ENCODE measurements at places on chromosomes 4 and X.

DNA sequence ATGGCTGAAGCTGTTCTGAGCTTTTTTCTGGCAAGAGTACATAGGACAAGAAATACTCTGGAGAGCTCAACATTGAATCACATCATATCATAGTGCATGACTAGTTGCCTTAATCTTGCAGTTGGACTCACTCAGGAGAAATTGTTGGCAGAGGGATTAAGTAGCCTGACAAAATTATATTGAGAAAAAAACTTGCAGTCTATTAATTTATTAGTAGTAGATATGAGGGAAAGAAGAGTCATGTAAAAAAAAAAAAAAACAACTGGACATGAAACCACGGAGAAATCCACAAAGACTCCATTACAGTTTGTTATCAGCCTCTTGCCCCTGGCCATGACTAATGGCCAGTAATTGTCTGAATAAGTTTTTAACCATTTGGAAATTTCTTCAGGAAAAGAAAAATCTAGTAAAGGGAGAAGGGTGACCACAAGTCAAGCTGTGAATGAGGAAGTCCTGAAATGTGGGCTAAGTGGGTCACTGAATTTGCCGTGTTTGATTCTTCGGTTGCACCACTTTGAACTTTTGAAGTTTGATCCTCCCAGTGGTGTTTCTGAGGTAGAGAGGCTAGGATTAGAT is 45.6 kb downstream of the FHL1 start:
- DNase-seq, result no peak

GRCh38 chr4:120718979-120719566 is 203.5 kb downstream of the PRDM5 start:
- DNase-seq, result peak; percentile 33

DNA sequence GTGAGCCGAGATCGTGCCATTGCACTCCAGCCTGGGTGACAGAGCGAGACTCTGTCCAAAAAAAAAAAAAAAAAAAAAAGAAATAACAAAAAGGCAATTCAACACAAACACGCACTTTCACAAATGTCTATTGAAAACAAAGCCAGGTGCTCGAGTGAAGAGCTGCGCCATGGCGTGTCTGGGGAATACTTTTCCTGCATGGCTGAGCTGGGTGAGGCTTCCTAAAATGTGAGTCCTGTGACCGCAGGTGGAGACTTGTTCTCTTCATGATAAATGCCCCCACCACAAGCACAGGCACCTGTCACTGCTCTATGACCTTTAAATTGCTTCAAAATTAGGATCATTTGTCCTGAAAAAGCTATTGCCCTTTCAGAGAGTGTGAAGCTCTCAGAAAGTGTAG is 4.0 kb upstream of the ABLIM2 start:
- DNase-seq, result no peak

DNA sequence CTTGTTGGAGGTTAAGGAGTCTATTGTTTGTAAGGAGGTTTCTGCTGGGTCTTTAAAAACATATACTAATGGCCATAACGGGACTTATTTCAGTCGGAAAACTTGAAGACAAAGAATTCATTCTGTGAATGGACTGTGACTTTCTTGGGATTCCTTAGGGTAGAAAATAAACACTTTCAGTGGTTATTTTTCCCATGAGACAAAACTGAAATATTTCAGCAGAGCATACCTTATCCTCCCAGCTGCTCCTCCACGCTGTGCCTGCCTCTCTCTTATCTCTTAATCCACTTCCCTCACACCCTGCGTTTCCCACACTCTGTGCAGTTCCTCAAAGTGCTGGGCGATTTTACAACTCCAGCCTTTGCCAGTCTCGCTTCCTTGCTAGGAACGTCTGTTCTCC is 47.1 kb upstream of the SORBS2 start:
- no peak for DNase-seq

DNA sequence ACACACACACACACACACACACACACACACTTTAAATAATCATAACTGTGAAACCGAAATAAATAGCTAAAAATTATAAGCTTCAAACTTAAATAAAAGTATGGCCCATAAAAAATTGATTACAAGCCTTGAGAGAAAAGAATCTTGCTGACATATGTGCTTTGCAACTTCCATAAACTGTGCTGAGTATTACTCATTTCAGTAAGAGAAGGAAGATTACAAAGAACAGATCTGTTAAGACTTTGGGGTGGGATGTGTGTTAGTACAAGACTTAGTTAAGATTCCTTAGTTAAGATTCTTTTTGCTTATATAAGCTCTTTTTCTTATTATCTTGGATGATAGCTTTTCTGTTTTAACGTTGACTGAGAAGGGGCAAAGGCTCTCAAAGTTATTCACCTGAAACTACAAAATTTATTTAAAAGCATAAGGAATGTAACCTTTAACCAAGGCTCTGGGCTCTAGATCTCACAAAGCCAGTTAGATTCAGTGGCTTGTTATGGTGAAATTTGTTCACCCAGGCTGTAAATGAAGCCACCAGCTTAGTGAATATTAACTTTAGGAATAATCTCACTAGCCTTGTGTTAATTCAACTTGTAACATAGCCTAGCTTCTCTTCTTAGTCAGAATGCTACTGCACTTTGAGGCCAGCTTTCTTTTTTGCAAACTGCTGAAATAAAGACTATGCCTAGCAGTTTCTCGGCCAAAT is 58.2 kb downstream of the ARSJ start:
- DNase-seq, result no peak

DNA sequence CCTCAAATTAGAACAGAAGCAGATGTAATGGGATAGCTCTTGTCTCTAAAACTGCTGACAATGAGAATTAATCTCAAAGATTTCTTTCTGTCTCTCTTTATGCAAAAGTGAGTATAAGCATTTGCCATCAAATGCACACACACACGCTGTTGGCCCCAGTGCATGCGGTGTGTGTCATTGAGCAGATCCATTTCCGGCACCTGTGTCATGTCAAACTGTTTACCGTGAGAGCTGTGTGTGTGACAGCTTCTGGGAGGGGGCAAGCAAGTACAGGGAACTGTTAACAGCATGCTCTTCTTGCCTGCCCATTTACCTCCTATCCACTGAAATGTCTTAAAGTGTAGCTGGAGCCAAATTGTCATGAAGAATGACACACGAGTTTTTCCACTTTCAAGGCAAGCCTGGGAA is 297.9 kb upstream of the FAT4 start:
- DNase-seq, result no peak

- DNase-seq, result no peak
Observed at GRCh38 chr4:15413623-15414019, 14.2 kb upstream of the C1QTNF7 start.

DNA sequence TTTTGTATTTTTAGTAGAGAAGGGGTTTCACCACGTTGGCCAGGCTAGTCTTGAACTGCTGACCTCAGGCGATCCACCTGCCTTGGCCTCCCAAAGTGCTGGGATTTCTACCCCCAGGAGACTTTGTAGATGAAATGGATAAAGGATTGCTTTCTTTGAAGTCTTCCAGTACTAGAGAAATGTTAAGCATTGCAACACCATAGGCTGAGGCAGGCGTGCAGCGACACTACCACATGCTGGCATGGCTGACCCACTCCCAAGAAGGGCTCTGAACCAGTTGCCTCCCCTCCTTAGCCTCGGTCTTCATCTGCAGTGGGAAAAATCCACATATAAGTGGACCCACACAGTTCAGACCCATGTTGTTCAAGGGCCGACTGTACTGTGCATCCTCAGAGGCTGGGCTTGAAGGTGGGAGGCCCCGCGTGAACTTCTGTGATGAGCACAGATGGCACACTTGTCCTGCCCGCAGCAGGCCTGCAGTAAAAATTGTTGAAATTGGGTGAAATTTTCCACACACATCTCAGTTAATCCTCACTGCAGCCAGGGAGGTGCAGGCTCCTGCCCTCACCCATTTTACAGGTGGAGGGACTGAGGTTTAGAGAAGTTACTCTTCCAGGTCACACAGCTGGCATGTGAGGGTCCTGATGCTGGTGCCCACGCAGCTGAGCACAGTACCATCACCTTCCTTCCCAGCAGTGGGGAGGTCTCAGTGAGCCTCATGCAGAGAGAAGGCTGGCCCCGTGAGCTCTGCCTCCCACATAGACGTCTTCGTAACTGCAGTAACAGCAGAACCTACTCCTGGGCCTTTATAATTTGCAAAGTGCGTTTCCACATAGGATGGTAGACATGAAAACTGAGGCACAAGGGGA is 35.5 kb downstream of the HTRA3 start:
- DNase-seq, result no peak

DNA sequence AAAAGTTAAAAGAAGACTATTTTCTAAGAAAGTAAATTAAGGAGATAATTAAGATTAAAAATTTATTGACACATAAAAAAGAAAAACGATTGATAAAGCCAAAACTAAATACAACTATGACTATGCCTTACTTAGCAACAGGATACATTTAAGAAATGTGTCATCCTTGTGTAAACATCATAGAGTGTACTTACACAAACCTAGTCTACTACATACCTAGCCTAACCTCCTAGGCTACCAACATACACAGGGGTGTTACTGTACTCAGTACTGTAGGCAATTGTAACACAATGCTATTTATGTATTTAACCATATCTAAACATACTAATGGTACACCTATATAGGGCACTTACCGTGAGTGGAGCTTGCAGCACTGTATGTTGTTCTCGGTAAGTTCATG is 108.3 kb downstream of the ANXA10 start:
- peak; percentile 19 for DNase-seq

DNA sequence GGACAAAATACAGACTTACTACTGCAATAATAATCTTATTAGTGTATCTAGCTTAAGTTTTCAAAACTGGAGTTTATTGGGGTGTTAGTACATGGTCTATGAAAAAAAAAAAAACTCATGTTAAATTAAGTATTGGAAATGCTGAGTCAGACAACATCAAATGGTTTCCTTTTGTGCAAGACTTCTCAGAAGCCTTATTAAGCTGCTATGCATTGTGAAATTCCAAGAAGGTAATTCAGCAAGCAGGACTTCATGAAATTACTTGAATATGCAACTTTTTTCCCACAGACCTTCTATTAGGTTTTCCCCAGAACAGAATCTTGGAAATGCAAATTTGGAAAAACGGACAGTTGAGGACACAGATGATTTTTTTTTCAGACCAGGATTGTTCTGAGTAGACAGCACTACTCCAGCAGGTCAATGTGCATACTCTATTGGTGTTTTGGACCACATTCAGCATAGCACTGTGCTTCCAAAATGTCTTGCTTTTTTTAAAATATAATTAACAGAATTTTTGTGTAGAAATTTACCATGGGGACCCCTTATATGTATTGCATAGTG is 568.8 kb upstream of the TENM3 start:
- no peak for DNase-seq

Data from NCI-H748 treated with DMSO at 0.1 percent for 48 hours (cell line).